ENCODE measurements at places on chromosomes 6 and 20.

GRCh38 chr6:111291336-111292259 is 191.4 kb downstream of the REV3L start:
- DNase-seq: no peak

GRCh38 chr6:89661559-89661958 is 23.0 kb upstream of the LYRM2 start:
- no peak for DNase-seq

GRCh38 chr20:4108495-4109306 is 93.3 kb upstream of the RNF24 start:
- no peak for DNase-seq

DNA sequence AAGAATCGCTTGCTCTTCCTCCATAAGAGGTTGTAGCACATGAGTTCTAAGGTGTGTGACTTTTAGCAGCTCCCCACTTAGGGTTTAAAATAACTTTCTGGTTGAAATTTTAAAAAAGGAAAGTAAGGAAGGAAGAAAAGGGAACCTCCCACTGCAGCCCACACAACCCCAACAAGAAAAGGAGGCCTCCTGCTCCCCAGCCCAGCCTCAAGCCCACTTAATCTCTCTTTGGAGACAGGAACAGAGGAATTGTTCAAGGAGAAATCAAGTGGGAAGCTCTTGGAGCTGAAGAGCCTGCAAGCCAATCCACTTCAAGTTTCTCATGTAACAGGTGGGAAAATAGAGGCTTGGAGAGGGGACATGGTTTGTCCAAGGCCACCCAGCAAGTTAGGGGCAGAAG is 39.1 kb upstream of the PREX1 start:
- no peak for DNase-seq

- DNase-seq: no peak
These were observed 34.4 kb upstream of the PTPN1 start for GRCh38 chr20:50475681-50476292.

DNA sequence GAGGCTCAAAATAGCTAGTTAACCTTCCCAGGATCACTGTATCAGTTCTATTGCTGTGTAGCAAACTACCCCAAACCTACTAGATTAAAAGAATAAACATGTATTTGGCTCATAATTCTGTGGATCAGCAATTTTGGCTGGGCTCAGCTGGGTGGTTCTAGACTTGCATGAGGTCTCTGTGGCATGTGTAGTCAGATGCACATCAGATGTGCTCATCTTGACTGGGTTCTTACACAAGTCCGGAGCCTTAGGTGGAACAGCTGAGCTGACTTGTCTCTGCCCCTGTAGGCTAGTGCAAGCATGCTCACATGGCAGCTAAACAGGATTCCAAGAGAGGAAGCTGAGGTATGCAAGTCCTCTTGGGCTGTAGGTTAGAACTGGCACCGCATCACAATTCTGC is 173.2 kb upstream of the PRND start:
- no peak for DNase-seq

DNA sequence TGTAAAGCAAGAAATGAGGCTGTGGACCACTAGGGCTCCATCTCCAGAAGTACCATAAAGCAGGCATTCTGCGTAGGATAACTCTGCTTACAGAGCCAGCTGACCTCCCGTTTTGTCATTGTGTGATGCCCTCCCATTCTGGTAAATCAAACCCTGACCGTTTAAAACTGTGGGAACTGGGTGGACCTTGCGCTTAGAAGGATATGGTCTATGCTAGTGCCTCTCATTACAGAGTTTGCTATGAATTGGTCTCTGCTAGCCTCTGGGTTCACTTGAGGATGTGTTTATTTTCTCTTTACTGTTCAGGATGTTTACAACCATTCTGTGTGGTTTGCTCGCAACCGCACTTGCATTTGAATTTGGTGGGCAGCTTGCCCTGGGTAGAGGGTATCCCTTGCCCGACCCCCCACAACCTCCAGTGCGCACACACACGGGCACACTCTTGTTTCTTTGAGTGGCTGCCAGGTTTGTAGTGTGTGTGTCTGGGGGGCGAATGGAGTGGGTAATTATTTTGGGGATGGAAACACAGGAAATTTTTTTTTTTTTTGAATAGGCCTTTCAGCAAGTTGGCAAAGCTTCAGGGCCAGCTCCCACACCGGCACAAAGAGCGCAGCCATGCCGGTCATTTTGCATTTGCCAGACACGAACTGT is 198.3 kb downstream of the JARID2 start:
- no peak for DNase-seq

GRCh38 chr6:25410102-25410501 is 130.9 kb downstream of the CARMIL1 start:
- DNase-seq: no peak

DNA sequence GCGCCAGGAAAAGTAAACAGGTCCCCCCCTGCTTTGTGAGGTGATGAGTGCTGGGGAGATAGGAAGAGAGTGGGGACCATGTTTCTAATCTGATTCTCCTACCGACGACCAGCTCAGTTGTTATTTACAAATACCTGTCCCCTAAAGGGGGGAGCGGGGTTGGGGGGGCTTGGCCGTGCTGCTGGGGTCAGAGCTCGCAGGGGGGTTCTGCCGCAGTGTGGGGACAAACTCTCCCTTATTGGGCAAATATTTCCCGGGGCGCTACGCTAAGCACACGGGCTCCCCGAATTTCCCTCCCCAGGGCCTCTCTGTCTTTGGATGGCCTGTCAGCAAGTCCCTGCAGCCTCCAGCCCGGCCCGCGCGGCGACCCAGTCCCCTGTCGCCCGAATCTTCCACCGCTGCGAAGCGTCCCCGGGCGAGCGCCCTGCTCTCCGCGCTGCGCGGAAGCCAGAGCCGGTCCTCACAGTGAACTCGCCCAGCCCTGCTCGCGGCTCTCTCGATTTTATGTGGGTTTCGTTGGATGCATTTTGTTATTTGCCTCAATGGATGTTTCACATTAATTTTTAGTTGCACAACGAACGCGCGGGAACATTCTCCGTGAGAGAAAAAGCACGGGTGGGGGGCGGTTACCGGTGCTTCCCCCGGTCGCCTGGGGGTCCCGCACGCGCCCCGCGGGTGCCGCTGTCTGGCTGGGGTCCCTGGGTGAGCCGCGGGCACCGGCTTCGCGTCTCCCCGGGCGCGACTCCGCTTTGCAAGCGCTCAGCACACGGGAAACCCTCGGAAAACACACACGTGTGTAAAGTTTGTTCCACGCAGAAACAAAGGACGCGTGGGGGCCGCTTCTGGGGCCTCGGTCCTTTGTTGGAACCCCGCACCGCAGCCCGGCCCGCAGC is 1.5 kb upstream of the STX16 start:
- DNase-seq: peak; percentile 78

DNA sequence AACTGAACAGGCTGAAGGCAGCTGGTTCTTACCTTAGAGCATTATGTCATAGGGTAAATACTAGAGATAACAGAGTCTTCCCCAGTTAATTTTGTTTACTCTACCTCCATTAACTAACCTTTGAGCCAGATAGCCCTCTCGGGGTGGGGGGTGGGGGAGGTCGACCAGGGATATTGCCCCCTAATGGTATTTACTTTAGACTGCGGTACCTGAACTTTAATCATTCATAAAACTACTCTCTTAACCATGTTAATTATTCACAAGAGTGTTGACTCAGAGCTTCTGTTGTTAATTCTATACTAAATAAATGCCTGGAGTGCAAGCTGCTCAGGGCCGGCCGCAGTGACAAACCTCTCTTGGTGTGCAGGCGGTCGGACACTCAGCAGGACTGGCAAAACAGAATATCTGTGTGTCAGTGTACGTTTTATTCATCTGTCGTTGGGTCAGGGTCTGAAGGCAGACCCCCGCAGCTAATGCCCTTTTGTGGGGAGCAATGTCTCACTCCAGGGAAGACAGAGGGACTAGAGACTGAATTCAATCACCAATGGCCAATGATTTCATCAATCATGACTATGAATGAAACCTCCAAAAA is 152.4 kb upstream of the COL21A1 start:
- DNase-seq: no peak

- no peak for DNase-seq
These were observed 155.0 kb upstream of the ARID1B start for GRCh38 chr6:156622185-156622584.

DNA sequence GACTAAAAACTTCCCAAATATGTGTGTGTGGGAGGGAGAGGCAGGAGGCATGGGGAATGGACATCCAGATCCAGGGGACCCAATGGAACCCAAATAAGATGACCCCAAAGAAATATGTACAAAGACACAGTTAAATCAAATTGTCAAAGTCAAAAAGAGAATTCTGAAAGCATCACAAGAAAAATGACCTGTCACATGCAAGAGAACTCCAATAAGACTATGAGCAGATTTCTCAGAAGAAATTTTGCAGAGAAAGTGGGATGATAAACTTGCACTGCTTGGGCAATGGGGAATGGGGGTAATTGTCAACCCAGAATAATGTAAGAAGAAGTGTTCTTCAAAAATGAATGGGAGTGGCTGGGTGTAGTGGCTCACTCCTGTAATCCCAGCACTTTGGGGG is 59.5 kb upstream of the PLN start:
- DNase-seq: no peak

DNA sequence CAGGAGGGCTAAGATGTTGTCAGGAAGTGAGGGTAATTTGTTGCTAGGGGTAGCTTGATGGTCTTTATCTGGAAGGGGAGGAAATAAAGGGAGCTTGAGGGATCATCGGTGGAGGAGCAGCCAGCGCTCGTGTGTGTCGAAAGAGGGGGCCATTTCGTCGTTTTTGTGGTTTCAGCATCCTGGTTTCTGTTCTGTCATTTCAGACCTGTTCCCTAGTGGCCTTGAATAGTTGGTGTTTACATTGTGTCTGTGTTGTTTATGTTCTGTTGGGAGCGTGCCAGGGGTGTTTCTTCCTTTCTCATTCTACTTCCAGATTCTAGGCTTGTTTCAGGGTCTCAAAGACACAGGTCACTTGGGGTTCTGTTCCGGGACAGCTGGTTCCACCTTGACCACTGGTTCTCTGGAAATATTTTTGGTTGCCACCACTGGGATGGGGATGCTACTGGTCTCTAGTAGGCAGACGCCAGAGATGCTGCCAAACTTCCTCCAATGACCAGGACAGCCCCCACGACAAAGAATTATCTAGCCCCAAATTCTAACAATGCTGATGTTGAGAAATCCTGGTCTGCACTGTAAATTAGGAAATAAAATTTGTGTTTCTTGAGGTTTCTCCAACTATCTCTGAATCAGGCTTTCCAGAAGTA is 113.9 kb upstream of the NAA20 start:
- no peak for DNase-seq

DNA sequence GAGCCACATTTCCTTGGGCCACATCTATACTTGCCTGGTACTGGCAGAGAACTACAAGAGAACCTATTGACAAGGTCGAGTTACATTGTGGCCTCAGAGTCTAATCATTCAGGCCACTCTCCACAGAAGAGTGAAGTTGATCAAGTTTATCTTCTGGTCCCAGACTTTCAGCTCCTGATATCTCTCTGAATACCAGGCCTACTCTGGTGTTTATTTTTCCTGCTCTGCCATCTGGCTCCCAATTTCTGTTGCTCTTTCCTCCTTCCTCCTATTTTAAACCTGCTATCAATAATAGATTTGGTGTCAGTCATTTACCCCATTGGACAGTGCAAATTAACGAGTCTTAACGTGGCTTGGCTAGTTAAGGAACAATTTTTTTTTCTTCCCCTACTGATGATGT is 46.6 kb downstream of the SCGN start:
- DNase-seq: no peak

DNA sequence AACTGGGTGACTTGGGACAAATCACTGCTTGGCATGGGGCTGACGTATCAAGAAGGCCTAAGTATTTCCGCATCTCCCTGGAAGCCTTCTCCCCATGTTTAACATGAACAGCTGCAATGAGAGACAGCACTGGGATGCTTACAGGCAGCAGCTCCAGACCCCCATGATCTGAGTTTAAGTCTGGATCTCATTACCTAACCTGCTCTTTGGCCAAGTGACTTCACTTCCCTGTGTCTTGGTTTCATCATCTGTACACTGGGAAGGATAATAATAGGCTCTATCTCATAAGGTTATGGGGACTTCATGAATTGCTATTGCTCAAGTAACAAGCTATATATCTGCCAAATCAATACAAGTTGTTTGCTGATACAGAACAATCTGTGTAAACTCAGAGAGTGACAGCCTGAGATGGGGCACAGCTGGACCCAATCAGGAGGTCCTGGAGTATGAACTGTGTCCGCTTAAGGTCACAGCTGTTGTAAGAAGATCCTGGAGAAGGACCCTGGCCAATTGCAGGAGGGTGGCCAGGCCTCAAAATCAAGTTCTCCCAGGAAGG is 56.0 kb downstream of the TGM2 start:
- no peak for DNase-seq

DNA sequence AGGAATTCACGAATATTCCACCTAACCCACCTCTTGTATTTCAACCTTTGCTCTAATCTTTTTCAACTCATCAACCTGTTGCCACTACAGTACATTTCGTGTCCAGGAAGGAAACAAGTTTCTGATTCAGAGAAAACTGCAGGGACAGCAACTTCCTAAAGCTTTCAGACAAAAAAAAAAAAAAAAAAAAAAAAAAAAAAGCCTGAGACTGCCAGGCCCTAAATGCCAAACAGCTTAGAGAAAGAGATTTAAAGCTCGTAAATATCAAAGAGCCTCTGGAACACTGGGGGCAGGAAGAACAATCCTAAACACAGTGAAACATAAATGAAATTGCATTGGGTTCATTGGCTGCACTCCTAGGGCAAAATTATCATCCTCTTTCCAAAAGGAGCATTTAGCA is 411.2 kb upstream of the SPTLC3 start:
- no peak for DNase-seq

DNA sequence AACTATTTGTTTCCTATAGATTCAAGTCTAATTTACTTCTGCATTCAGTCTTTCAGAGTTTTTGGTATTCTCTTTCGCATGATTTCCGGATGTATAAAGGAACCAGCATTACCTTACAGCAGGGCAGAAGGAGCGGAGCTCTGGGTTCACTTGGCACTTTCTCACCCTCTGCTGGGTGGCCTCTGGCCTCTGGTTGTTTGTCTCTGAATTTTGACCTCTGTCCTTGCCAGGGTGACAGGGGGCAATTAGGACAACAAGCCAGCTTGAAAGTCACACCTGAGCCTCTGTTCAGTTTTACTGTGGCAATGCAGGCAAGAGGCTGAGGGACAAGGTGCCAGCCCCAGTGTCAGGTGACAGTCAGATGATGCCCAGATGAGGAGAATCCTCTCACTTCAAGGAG is 69.4 kb upstream of the KIF25 start:
- DNase-seq: no peak

DNA sequence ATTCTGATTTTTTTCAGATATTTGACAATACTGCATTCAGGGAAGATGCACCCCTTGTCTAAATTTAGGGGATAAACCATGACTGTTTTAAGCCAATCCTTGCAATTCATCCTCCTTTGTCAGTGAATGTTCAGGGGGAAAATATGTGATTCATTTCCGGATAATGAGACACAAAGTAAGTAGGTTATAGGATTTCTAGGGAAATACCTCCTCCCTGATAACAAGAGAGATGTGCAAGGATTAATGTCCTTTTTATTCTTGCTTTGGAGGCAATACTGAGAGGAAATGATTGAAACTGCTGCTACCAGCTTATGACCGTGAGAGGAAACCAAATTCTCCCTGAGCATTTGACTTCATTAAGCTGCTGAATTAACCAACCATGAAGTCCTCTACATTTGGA is 161.3 kb upstream of the EYA4 start:
- no peak for DNase-seq

- DNase-seq: no peak
These were observed 25.1 kb downstream of the NEDD9 start for GRCh38 chr6:11207199-11207968.

- DNase-seq: no peak
These were observed 130.2 kb upstream of the SULF2 start for GRCh38 chr20:47915495-47915894.
